ENCODE measurements at places on chromosomes 16 and 17.

- peak; percentile 81 for DNase-seq
Observed at GRCh38 chr17:8152112-8152775, at the start of gene PER1. TSS of gene PER1 (minus strand) at chr17:8152404. CDS start at chr17:8150706, 1,698 bp downstream.

GRCh38 chr17:17822189-17822588 lies 14.6 kb downstream of the SREBF1 start:
- DNase-seq = no peak

- no peak for DNase-seq
Observed at GRCh38 chr17:82649501-82650261, 1.4 kb upstream of the WDR45B start.

- no peak for DNase-seq
Observed at GRCh38 chr17:36459601-36460000, 26.9 kb upstream of the ZNHIT3 start.

- DNase-seq = no peak
Observed at GRCh38 chr17:40909755-40910154, 24.7 kb upstream of the KRT20 start.

GRCh38 chr17:41190328-41190727 lies 641 bp downstream of the KRTAP9-1 start:
- no peak for DNase-seq

- no peak for DNase-seq
Observed at GRCh38 chr17:10316801-10317542, 55.8 kb downstream of the MYH13 start.

DNA sequence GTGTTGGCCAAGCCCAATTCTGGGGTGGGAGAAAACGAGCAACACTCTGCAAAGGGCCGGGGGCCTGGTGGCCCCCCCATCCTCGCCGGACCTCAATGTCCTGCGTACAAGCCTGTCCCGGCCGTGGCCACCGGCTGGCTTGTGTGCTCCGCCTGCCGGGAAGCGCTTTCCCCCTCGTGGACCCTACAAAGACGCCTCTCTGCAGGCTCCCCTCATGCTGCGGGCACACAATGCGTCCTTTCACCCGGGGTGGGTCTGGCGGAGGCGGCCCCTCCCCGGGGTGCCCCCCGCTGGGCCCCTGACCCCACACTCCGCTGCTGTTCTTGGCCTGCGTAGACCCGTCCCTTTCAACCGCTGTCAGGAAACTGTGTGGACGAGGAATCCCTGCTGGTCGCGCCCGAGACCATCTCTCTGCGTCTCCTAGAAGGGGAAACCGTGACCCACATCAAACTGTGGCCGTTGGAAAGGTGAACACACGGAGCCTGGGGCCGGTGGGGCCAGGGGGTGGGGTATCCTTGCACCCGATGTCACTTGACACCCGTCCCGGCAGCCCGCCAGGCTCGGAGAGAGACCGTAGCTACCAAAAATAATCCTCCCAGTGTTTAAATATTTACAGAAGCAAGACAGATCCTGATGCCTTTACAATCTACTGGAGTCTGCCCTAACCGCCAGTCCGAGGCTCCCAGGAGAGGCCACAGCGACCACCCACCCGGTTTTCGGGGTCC lies 43.6 kb downstream of the TBC1D16 start:
- DNase-seq = no peak

DNA sequence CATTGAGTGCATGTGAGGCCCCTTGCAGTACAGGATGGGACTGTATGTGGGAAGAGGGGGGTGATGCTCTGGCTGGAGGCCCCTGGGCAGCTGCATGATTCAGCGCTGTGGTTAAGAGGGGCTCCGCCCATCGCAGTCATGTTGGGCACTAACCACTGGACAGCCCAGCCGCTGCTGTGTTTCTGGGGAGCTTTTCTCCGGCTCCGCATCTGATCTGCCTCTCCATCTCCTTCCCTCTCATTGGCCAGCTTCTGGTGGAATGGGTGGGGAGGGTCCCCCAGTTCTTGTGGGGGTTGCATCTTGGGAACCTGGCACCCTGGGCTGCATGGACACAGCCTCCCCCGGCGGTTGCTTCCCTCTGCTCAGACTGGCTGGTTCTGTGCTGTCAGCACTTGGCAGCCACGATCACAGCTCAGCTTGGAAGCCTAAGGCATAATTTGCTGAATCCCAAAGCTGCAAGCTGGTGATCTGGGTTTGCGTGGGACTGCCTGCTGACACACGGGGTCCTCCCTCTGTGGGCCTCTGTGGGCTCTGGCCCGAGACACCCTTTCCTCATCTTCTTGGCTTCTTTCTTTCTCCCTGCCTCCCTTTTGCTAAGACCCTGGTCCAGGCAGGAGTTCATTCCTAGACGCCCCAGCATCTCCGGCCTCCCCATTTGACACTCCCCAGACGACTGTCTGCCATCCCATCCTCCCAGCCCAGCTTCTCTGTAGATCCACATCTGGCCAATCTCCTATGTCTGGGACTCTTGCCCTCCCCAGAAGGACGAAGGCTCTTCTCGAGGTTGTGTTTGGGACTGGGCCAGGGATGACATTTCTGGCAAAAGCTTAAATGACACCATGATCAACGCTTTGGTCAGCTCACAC lies 168.3 kb downstream of the SEC14L1 start:
- no peak for DNase-seq

GRCh38 chr16:19128454-19129200 lies 14.9 kb downstream of the ITPRIPL2 start:
- DNase-seq = no peak

- no peak for DNase-seq
Observed at GRCh38 chr17:12037970-12038369, 17.3 kb downstream of the MAP2K4 start.

- no peak for DNase-seq
Observed at GRCh38 chr16:27325736-27326135, 12.0 kb downstream of the IL4R start.

DNA sequence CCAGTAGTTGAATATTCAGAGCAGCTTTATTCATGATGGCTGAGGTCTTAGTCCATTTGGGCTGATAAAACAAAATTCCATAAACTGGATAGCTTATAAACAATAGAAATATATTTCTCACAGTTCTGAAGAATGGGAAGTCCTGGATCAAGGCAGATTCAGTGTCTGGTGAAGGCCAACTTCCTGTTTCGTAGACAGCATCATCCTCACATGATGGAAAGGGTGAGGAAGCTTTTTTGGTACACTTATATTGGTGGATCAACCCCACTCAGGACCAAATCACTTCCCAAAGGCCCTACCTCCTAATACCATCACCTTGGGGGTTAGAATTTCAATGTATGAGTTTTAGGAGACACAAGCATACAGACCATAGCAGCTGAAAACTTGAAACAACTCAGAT lies 224.2 kb downstream of the CYB561 start:
- no peak for DNase-seq

DNA sequence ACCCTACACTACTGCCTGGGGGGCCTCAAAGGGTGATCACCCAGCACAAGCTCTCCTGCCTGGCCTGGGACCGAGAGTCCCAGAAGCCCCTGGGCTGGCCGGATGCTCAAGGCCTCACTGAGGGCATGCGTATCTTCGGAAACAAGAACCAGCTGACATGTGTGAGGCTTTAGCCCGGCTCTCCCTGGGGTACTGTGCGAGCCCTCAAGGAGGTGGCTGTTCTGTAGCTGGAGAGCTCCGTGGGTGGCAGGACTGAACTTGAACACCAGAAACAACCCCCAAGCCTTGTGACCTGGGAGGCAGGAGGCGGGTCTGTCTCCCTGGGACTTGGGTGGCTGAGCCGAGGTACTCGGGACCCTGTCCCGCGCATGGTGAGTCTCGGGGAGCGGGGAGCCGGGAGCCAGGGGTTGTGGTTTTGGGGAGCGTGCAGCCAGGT lies 7.0 kb downstream of the DPEP1 start:
- DNase-seq = no peak

- DNase-seq = no peak
Observed at GRCh38 chr16:85773044-85773443, 22.1 kb upstream of the C16orf74 start.

GRCh38 chr17:58121925-58122324 lies 26.3 kb upstream of the OR4D1 start:
- peak; percentile 58 for DNase-seq

- DNase-seq = no peak
Observed at GRCh38 chr16:53216798-53217197, 162.0 kb downstream of the CHD9 start.

DNA sequence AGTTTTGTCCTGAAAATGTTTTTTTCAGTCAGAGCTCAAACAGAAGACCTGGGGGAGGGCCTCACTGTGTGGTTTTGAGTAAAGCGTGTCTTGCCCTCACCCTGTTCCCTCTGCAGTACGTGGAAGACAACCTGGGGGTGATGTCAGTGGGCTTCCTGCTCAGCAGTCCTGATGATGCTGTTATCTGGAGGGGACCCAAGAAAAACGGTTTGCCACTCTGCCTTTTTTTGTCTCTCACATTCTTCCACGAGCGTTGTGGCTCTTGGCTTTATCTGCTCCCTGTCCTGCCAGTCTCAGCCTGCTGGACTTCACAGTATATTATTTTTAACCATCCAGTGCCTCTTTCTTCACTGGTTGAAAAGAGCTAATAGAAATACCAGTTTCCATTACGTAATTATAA lies 12.9 kb downstream of the NUBP1 start:
- no peak for DNase-seq

DNA sequence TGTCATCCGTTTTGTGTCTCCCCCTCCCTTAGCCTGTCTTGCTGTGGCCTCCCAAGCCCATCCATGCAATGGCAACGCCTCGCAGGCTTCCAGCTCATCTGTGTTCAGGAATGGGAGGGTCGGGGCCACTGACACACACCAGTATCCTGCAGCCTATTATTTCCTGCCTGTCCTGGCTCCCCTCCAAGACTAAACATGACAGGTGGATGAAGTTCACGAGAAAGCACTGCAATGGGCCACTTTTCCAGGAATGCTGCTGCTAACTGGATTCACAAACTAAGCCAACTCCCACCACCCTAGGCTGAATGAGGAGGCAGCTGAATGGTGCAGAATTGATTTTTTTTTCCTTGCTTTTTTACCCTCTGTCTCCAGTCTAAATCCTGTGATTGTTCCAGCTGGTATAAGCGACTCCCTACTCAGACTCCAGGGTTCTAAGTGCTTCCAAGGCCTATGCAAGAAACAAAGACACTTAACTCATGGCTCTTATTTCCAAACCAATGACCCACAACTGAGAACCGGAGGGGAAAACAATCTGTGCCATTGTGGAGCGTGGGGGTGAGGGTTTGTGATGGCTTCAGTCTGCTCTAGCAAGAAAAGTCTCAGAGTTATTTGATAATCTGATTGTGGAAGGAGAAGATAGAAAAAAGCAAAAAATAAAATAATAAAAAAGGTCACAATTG lies 23.3 kb downstream of the TMEM100 start:
- no peak for DNase-seq

DNA sequence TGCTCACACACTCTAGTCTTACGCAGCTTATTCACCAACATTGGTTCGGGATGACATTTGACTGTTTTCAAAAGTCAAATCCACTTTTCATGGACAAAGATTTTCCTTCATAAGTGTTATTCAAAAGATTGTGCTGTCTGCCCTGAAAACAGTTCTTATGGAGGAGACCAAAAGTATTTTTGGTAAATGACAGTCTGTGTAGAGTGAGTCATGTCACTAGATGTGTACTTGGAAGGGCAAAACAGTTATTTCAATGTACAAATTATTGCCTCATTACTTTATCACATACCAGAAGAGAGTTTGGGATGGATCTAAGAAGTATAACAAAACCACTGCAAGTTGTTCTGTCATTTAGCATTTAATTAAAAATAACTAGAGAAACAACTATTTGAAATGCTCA lies 265.6 kb downstream of the CDH13 start:
- no peak for DNase-seq

Measured in SW 1271 (cell line).